ENCODE measurements at places on chromosomes 6 and 20.
A peak's percentile ranks its signal among the peaks of the same experiment; 100 is the strongest.

- H3K27me3 ChIP-seq = no peaks in the 10 kb centered on the region
- H3K27ac ChIP-seq = no peak overlapping the region
- no peaks in the 10 kb centered on the region for H3K4me1 ChIP-seq
- no peak overlapping the region for H3K4me3 ChIP-seq
- DNase-seq = no peak
Observed at GRCh38 chr20:14673164-14673563, 335.8 kb upstream of the FLRT3 start.

GRCh38 chr20:4812216-4812615 is 90.5 kb downstream of the PRND start:
- H3K36me3 ChIP-seq = no peaks in the 10 kb centered on the region
- H3K4me3 ChIP-seq = no peak overlapping the region
- no peaks in the 10 kb centered on the region for H3K27me3 ChIP-seq
- peaks cover 6% of the 10 kb centered on the region for H3K4me1 ChIP-seq

DNA sequence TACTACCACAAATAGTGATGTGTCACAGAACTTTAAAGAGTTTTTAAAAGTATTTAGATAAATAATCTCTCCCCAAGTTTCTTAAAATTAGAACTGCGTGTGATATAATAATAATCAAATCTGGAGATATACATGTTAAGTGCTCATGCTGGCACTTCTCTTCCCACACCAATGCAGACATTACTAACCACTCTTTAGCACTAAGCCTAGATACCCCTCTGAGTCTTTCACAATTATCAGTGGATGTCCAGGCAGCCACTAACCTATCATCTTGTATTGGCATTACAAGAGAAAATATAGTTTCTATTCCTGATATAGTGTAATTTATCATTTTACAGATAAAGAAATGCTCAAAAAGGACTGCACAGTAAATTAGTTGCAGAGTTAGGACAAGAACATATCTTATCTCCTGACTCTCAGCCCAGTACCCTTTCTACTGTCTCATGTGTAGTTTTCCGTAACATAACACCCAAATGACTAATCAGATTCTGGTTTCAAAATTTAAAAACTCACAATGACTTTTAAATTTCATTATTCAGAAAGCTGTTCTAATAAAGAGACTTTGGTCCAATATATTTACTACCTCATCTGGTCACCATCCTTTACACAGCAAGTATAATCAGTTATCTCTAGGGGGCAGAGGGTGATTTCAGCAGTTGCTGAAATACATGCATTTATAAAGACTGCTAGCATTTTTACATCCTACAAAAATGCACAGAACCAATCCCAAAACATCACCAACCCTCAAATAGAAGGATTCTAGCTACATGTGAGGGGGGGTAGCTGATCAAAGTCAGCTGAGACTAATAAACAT is 215.5 kb upstream of the MCHR2 start:
- H3K36me3 ChIP-seq = no peaks in the 10 kb centered on the region
- H3K4me1 ChIP-seq = no peaks in the 10 kb centered on the region
- no peak overlapping the region for H3K27ac ChIP-seq
- H3K4me3 ChIP-seq = no peak overlapping the region
- H3K27me3 ChIP-seq = no peaks in the 10 kb centered on the region

DNA sequence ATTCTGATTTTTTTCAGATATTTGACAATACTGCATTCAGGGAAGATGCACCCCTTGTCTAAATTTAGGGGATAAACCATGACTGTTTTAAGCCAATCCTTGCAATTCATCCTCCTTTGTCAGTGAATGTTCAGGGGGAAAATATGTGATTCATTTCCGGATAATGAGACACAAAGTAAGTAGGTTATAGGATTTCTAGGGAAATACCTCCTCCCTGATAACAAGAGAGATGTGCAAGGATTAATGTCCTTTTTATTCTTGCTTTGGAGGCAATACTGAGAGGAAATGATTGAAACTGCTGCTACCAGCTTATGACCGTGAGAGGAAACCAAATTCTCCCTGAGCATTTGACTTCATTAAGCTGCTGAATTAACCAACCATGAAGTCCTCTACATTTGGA is 161.3 kb upstream of the EYA4 start:
- no peaks in the 10 kb centered on the region for H3K36me3 ChIP-seq
- no peak for DNase-seq
- H3K4me1 ChIP-seq = peaks cover 17% of the 10 kb centered on the region
- H3K4me3 ChIP-seq = no peak overlapping the region

DNA sequence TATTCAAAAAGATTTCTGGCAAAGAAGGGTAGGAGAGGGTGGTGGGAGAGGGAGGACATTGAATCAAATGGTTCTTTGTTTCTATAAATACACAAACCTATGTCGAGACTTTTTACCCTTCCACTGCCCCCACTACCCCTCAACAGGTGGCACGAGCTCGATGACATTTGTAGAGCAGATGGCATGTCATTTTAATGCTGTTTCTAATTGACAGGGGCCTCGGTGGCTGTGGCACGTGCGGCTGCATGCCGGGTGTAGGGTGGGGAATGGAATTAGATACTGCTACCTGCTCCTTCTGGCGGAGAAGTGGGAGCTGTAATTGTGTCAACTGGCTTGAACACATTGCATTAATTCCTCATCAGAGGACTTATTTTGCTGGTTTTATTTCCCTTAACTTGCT is 29.1 kb upstream of the SASH1 start:
- H3K4me1 ChIP-seq = no peaks in the 10 kb centered on the region
- H3K27ac ChIP-seq = no peak overlapping the region
- no peak for DNase-seq
- H3K27me3 ChIP-seq = no peaks in the 10 kb centered on the region
- no peak overlapping the region for H3K4me3 ChIP-seq

DNA sequence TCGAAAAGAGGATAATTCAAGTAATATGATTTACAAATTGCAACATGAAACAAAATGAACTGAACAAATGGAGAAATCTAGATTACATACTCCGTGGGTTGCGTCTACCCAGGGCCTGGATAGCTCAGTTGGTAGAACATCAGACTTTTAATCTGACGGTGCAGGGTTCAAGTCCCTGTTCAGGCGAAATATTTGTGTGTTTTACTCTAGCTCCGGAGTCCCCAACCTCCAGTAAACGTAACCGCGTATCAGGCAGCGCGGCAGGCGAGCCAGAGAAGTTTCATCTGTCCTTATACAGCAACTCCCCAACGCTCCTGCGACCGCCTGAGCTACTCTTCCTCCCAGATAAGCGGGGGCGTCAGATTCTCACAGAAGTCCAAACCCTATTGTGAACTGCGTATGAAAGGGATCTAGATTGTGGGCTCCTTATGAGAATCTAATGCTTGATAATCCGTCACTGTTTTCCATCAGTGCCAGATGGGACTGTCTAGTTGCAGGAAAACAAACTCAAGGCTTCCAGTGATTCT is 176.1 kb downstream of the TRIM27 start:
- peaks cover 21% of the 10 kb centered on the region for H3K27me3 ChIP-seq
- H3K4me1 ChIP-seq = no peaks in the 10 kb centered on the region
- H3K27ac ChIP-seq = no peak overlapping the region
- no peak for DNase-seq
- H3K36me3 ChIP-seq = no peaks in the 10 kb centered on the region

DNA sequence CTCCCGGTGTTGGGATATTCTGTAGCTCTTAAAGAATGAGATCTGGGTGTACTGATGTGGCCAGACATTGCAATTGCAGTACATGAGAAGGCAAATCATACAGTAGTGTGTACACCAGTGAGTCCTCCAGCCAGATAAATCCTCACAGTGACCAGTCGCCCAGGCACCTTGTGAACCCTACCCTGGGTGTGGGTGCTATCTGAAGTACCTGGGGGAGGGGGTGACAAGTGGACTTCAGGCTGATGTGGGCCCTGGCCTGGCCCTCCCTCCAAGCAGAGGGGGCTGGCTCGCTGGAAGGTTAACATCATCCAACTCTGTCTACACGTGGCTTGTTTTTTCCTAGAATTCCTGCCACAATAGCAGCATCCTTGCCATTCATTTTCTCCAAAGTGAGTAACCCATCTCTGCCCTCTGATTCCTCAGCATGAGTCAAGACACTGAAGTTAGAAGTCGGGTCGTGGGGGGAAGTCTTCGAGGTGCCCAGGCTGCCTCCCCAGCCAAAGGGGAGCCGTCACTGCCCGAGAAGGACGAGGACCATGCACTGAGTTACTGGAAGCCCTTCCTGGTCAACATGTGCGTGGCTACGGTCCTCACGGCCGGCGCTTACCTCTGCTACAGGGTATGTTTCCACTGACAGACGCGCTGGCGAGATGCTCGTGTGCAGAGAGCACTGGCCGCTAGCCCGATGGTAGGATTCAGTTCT is 70.8 kb downstream of the PTPN1 start:
- H3K27ac ChIP-seq = no peak overlapping the region
- no peak for DNase-seq
- no peak overlapping the region for H3K4me3 ChIP-seq
- H3K4me1 ChIP-seq = peaks cover 26% of the 10 kb centered on the region
- H3K27me3 ChIP-seq = no peaks in the 10 kb centered on the region

DNA sequence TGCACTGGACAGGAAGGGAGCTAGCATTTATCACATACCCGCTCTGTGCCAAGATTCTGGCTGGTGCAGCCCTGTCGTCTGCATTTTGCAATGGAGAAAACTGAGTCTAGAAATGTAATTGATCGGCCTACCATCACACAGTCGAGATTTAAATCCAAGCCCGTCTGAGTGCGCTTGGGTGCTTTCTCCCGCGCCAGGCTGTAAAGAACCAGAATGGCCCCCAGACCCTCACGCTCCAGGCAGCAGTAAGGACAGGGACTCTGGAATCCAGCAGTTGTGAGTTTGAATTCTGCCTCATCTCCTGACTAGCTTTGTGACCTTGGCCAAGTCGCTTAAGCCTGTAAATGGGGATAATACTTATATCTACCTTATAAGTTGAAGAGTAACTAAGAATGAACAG is 10.8 kb downstream of the DYNLRB1 start:
- H3K27ac ChIP-seq = peak overlapping the region; percentile 79
- H3K27me3 ChIP-seq = no peaks in the 10 kb centered on the region
- peaks cover 33% of the 10 kb centered on the region for H3K36me3 ChIP-seq
- no peak overlapping the region for H3K4me3 ChIP-seq

- no peak for DNase-seq
- H3K4me3 ChIP-seq = no peak overlapping the region
- H3K36me3 ChIP-seq = no peaks in the 10 kb centered on the region
- no peaks in the 10 kb centered on the region for H3K27me3 ChIP-seq
- H3K4me1 ChIP-seq = peaks cover 6% of the 10 kb centered on the region
Observed at GRCh38 chr6:5468586-5468985, 207.3 kb downstream of the FARS2 start.

DNA sequence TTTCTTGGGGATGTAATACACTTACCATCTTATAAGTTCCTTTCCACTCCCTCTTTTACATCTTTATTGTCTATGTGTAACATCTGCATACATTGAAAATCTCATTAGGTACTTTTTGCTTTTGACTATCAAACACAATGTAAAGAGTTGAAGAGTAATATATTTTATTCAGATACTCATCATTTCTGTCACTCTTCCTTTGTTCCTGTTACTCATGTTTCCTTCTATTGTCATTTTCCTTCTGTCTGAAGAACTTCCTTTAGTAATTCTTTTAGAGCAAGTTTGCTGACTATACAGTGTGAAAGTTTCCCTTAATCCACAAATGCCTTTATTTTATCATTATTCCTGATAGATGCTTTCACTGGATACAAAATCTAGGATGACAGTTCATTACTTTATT is 339.8 kb downstream of the SOX4 start:
- no peaks in the 10 kb centered on the region for H3K27me3 ChIP-seq
- no peak overlapping the region for H3K4me3 ChIP-seq
- no peaks in the 10 kb centered on the region for H3K4me1 ChIP-seq
- DNase-seq = no peak
- no peak overlapping the region for H3K27ac ChIP-seq

DNA sequence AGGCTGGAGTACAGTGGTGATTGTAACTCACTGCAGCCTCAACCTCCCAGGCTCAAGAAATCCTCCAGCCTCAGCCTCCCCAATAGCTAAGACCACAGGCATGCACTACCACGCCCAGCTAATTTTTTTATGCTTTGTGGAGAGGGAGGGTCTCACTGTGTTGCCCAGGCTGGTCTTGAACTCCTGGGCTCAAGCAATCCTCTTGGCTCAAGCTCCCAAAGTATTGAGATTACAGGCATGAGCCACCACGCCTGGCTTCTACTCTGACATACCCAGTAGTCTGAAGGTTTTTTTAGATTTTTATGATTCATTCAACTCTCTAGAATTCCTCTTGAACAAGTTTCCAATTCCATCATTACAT is 1.3 kb upstream of the ARHGAP18 start:
- no peak for DNase-seq
- peaks cover 4% of the 10 kb centered on the region for H3K36me3 ChIP-seq
- no peak overlapping the region for H3K4me3 ChIP-seq
- no peaks in the 10 kb centered on the region for H3K27me3 ChIP-seq
- H3K27ac ChIP-seq = no peak overlapping the region

- no peak overlapping the region for H3K4me3 ChIP-seq
- peak overlapping the region; percentile 79 for H3K27ac ChIP-seq
- DNase-seq = no peak
- H3K36me3 ChIP-seq = no peaks in the 10 kb centered on the region
- no peaks in the 10 kb centered on the region for H3K27me3 ChIP-seq
Observed at GRCh38 chr6:36822506-36823269, 16.6 kb downstream of the CPNE5 start.

Data from gastrocnemius medialis (tissue), 4 donors.